ENCODE measurements at places on chromosomes 6 and 20. TPM values are rescaled to one million over a fixed set of nuclear protein-coding genes. Genes with fewer than 3 reads are reported as not detected.

DNA sequence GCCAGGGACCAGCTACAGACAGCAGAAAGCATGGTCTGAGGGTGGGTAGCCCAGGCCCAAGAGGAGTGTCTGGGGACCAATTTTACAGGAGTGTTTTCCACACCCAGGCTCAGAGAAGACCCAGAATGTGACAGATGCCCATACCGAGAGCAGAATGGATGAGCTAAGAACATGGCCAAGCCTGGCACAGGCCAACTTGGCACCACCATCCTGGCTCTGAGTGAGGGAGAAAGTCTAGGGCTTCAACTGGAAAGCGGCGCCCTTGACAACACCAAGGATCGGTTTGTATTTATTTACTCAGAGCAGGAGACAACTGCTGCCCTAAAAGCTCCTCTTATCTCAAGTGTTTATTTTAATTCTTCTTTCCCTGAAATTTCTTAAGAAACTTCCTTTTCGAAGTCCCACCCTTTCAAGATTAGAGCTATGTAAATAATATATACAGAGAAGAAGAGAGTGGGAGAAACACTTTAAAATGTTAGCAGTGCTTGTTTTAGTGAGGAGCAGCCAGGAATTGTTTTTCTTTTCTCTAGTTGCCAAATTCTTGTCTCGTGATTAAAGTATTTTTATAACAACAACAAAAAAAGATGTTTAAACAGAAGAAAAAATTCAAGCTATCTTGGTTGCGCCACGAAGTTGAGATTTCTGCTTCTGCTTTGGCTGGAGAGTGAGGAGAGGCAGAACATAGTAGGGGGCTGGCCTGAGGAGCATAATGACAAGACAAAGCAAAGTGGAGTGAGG is 16.2 kb downstream of the TNXB start:
- no peak for DNase-seq

Gene C6orf163
- 4.5 TPM for total RNA-seq

- DNase-seq = no peak
Observed at GRCh38 chr20:5184684-5185083, 57.9 kb downstream of the CDS2 start.

Gene GPSM3
- 8.0 TPM for total RNA-seq

Data from neural crest cell (in vitro differentiated cells).